ENCODE measurements at places on chromosomes 7 and 10.

GRCh38 chr7:140517546-140518369 lies 38.5 kb upstream of the MKRN1 start:
- peak; percentile 67 for DNase-seq

- DNase-seq, result peak; percentile 93
Observed at GRCh38 chr10:119401671-119402395, 140.7 kb downstream of the RGS10 start.

DNA sequence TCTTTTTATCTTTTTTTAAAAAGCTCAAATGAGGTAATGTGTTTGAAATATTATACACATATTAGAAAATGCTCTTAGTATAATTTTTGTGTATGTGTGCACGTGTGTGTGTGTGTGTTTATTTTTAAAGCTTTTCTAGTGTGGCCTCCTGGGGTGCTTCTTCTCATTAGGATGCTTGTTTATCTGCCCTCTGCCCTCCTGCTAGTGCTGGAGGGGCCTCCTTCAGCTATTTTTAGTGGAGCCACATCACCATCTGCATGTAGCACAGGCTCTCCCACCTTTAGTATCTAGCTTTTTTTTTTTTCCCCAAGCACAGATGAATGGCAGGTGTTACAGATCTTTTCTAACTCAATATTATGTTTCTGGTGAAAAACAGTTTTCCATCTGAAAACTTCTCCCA lies 155.7 kb upstream of the TMEM229A start:
- no peak for DNase-seq

DNA sequence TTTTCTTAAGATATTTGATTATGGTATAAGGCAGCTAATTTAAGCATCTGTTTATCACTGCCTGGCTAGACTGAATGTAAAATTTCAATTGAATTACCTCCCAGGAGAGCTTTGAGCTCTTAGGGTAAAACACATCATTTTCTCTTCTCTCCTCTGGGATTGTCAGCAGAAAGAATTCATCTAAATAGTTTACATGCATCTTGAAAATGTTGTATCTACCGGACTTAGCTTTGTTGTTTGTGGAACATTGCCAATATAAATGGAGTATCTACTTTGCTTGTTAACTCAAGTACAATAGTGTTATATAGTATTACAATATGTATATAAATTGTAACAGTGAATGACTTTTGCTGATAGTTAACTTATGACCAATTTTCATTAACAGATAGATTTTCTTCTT lies 73.3 kb downstream of the TAF3 start:
- DNase-seq, result peak; percentile 25

- no peak for DNase-seq
Observed at GRCh38 chr10:17235136-17235535, 7.1 kb downstream of the VIM start.

GRCh38 chr7:50346545-50347497 lies 42.3 kb downstream of the IKZF1 start:
- DNase-seq, result no peak
